ENCODE measurements at places on chromosomes 7 and 10.

- DNase-seq: no peak
Observed at GRCh38 chr7:121447243-121447910, 51.3 kb upstream of the FAM3C start.

- no peak for DNase-seq
Observed at GRCh38 chr10:57008189-57008588, 647.1 kb upstream of the ZWINT start.

GRCh38 chr10:132663666-132664365 lies 122.1 kb downstream of the NKX6-2 start:
- DNase-seq: no peak

- no peak for DNase-seq
Observed at GRCh38 chr7:134714470-134715205, 64.8 kb upstream of the CALD1 start.

DNA sequence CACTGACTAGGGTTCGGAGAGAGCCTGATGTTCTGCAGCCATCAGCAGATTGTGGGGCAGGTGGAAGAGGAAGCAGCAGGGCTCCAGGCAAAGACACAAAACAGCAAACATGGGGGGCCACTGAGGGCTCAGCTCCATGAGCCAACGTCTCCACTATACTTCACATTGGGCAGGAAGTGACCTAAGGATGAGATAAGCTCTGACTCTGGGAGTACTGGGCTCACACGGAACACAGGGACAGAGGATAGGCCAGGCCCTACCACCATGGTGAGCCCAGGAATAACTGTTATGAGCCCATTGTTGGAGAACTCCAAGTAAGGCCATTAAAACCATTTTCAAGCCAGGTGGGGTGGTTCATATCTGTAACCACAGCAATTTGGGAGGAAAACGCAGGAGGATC lies 14.9 kb upstream of the MRPS24 start:
- DNase-seq: no peak

- no peak for DNase-seq
Observed at GRCh38 chr10:80466724-80467326, 12.7 kb downstream of the TSPAN14 start.

GRCh38 chr10:105070952-105071351 lies 429.9 kb downstream of the SORCS3 start:
- DNase-seq: no peak

DNA sequence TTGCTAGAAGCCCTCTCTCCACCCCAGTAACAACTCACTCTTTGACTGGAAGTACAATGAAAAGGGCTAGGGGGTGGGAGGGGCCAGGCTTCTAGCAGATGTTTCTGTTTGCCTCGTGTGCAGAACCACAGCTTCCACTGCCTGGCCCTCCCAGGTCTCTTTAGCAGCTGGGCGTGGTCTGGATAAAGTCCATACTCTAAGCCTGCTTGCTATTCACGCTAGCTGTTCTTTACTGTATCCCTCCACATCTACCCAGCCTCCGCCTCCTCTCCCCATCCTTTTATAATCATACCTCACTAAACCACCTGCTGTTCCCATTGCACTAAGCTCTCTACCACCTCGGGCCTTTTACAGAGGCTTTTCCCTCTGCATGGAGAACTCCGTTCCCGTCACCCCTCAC lies 288.8 kb downstream of the CAMK1D start:
- no peak for DNase-seq

GRCh38 chr7:100342765-100343164 lies 15.2 kb upstream of the PILRB start:
- no peak for DNase-seq

GRCh38 chr10:82581940-82582339 lies 706.9 kb downstream of the NRG3 start:
- DNase-seq: no peak

- DNase-seq: no peak
Observed at GRCh38 chr10:95748349-95748748, 7.6 kb upstream of the ENTPD1 start.

DNA sequence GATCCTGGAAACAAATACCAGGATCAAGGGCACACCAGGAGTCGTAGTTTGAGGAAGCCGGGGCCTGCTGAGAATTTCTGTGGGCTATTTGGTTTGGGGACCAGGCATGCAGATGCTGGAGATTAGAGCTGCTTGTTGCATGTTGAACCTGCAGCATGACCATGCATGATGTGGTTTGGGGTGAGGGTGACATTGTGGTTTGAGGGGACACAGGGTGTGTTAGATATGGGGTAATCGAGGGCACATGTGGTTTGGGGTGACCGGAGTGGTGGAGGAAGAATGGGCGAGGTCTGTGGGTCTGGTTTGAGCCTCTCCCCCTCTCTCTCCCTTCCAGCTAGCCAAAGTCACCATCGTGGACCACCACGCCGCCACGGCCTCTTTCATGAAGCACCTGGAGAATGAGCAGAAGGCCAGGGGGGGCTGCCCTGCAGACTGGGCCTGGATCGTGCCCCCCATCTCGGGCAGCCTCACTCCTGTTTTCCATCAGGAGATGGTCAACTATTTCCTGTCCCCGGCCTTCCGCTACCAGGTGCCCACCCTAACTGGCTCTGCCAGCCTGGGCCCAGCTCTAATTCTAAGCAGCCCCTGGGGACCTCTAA lies 10.2 kb downstream of the NOS3 start:
- DNase-seq: no peak

DNA sequence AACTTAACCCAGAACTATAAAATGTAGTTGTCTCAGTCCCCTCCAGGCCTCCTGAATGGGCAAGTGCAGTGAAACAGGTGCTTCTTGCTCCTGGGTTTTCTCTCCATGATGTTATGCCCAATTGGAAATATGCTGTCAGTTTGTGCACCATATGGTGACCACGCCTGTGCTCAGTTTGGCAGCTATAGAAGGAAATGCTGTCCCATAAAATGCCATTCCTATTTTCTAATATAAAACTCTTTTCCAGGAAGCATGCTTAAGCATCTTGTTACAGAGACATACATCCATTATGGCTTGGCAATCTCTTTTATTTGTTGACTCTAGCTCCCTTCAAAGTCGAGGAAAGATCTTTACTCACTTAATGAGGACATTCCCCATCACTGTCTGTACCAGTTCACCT lies 45.2 kb downstream of the FGFBP3 start:
- no peak for DNase-seq

- no peak for DNase-seq
Observed at GRCh38 chr10:23197416-23197861, 5.3 kb downstream of the PTF1A start.

GRCh38 chr7:116736927-116737715 lies 65.1 kb downstream of the MET start:
- no peak for DNase-seq

GRCh38 chr7:130683026-130683425 lies 3.3 kb downstream of the TSGA13 start:
- DNase-seq: no peak

- DNase-seq: peak; percentile 11
Observed at GRCh38 chr7:150988230-150989226, 2.3 kb upstream of the NOS3 start.

DNA sequence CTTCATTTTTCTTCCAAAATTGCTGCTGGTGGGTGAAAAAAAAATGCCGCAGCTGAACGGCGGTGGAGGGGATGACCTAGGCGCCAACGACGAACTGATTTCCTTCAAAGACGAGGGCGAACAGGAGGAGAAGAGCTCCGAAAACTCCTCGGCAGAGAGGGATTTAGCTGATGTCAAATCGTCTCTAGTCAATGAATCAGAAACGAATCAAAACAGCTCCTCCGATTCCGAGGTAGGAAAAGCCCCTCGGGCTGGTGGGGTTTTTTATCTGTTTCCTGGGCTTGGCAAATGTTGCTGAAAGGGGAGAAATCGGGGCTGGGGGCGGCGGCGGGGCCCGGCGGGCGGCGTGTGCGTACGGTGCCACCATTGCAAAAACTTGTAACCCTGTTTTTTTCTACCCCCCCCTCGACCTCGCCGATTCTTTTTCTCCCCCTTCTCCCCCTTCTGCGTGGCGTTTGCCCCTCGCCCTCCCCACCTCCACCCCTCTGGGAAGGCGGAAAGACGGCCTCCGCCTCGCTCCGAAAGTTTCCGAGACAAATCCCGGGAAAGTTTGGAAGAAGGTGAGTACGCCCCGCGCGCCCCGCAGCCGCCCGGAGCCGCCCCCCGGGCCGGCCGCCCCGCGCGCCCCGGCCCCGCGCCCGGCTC lies 789 bp downstream of the TCF7L2 start:
- no peak for DNase-seq

DNA sequence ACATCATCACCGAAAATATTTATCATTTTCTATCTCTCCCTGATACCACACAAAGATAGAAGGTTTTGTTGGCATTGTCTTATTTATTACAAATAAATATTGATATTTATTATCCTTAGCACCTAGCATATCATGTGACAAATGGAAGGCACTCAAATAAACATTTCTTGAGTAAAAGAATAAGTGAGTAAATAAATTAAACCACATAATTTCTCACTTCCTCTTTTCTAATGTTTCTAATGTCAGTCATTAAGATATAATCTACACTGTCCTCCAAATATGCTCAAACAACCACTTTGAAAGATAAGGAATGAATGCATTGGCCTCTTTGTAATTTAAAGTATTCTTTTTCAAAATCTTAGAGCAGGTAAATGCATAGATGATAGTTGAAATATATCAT lies 1027.8 kb upstream of the LRRTM3 start:
- no peak for DNase-seq

DNA sequence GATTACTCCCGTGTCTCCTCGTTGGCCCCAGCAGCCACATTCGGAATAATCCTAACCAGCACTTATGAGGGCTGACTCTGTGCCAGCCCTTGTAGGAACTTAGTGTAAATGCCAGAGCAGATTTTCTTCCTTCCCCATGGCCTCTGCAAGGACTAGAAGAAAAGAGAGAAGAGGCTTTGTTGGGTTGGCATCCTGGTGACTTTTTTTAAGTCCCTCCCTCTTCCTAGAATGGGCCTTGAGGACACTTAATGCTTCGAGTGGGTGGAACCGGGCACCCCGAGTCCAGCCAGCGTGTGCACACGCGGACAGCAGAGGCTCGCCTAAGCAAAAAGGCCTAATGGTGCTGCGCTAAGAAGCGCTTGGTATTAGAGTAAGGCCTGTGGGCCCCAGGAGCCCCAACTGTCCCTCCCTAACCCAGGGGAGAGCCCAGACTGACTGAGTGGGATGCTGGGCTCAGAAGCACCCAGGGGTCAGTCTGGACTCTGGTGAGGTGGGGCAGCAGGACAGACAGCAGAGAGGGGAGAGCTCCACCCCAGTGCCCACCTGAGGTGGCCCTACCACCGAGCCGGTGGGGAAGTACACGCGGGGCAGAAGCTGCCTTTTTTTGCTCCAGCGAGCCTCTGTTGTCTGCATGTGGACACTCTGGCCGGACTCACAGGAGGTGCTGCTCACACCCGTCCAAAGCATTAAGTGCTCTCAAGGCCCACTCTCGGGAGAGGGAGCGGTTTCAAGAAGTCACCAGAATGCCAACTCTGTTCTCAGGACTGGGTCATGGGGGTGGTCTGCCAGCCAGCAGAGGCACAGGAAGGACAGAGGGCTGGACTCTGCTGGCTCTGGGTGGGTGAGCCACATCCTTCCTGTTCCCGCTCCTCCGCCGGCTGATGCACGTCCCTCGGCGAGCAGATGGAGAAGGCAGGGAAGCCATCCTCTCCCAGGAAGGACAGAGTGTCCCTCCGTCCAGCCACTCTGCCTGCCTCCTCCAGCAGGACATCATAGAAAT lies 12.5 kb downstream of the ITPRIP start:
- DNase-seq: no peak

- no peak for DNase-seq
Observed at GRCh38 chr10:96663797-96664196, 56.5 kb downstream of the PIK3AP1 start.

- no peak for DNase-seq
Observed at GRCh38 chr7:102891693-102892261, 21.0 kb upstream of the LRRC17 start.

GRCh38 chr7:54188843-54189242 lies 353.3 kb upstream of the VSTM2A start:
- no peak for DNase-seq

DNA sequence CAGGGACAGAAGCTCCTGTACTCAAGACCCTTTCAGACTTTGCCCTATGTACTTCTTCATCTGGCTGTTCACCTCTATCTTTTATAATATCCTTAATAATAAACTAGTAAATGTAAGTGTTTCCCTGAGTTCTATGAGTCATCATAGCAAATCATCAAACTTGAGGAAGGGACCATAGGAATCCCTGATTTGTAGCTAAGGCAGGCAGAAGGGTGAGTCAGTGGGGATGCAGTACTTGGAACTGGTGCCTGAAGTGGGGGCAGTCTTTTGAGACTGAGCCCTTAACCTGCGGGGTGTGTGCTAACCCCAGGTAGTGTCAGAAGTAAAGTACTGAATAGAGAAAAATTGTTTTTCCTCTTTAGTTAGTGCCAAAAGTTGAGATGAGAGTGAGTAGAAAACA lies 6.2 kb upstream of the TMEM243 start:
- no peak for DNase-seq

GRCh38 chr7:107891636-107892366 lies 818 bp downstream of the DLD start:
- no peak for DNase-seq

- no peak for DNase-seq
Observed at GRCh38 chr10:133124357-133125211, 35.4 kb upstream of the KNDC1 start.

DNA sequence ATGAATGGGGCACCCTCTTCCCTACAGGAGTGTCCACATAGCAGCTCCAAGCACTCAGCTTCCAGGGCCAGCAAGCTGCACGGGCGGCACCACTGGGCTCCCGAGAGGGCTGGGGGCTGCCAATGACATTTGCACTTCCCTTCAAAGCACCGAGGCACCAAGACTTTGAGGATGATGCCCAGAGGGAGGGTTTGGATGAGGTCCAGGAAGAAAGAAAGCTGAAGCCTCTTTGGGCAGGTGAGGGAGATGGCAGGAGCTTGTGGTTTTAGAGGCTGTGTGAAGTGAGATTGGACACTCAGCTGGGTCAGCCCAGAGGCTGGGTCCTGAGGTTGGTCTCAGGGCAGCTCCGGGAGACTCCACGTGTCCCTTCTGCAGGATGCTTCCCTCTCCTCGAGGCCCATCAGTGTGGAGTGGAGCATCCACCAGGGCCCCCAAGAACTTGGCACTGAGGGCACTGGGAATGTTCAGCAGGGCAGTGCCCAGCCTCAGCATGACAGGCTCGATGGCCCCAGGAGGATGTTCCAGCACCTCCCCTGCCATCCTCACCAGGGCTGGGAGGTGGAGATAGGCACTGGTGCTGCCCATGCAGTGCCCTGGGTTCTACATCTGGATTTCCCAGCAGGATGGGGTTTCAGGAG lies 54.9 kb upstream of the IGFBP3 start:
- no peak for DNase-seq

GRCh38 chr10:5949009-5949759 lies 28.2 kb downstream of the IL15RA start:
- no peak for DNase-seq

GRCh38 chr10:115094416-115095140 lies 1.4 kb downstream of the ATRNL1 start:
- DNase-seq: no peak

DNA sequence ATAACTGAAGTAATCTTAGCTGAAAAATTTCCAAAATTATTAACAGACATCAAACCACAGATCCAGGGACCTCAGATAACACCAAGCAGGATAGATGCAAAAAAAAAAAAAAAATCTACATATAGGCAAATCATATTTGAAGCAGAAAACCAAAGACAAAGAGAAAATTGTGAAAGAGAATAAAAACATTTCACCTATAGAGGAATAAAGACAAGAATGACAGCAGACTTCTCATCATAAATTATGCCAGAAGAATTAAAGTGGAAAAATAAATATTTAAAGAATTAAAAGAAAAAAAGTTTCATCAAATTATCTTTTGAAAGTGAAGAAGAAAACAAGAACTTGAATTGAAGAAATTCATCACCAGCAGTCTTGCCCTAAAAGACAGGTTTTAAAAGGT lies 467.5 kb downstream of the GPAM start:
- DNase-seq: no peak
